ENCODE measurements at places on chromosomes 7 and 10.

GRCh38 chr7:141533149-141533949 is 17.9 kb upstream of the AGK start:
- DNase-seq, result peak; percentile 85

GRCh38 chr10:90787393-90788198 is 70.2 kb downstream of the HTR7 start:
- DNase-seq, result peak; percentile 46

DNA sequence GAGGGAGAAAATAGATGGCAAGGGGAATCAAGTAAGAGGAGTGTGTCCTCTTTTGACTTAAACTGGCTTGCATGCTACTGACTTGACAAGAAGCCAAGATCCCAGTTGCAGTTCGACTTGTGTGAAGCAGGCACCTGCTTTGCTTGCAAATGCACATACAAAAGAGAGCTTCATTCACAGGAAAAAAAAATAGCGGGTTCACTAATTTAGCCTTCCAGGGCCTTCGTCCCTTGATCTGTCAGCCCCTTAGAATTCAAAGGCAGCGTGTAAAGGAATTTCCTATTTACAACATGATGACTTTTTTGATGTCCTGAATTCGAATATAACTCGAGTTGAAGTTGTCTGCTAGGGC is 192.1 kb downstream of the CELF2 start:
- DNase-seq, result no peak

GRCh38 chr7:30799206-30799975 is 28.2 kb downstream of the MINDY4 start:
- DNase-seq, result peak; percentile 94

DNA sequence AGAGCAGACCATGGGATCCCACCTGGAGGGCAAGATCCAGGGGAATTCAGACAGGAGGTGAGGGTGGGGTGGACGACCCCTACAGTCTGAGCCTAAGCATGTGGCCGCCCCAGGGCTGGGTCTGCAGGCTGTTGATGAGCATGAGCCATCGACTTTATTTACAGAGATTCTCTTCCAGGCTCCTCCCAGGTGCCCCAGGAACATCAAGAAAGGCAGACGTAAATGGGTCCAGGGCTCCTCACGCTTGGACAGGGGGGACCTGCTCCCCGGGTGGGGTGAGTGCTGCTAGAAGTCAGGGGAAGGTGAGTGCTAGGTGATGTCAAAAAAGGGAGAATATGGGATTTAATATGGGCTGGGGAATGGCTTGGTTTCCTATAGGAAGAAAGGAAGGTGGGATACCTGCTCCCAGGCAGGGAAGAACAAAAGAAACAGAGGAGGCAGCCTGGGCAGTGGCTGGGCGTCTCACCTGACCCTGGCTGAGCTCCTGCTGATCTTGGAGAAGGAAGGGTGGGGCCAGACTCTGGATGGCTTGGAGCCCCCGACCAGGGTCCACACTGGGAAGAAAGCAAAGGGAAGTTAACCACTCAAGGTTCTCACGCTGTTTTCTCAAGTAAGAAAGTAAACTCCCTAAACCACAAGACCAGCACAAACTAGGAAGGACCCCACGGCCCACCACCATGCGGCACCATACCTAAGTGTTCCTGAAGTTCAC is 162.1 kb upstream of the SHH start:
- no peak for DNase-seq

DNA sequence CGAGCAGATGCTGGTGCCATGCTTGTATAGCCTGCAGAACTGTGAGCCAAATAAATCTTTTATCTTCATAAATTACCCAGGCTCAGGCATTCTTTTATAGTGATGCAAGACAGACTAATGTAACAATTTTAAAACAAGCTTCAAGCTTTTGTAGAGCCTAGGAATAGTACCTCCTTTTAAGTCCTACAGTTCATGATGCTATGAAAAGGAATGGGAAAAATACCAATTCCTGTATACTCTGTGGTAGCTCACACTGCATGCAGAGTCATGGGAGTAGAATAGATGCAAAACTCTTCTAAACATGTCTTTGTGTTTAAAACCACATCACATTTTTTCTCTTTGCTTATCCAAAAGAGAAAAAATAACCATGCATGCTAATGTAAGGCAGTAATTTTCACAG is 66.6 kb upstream of the WNT16 start:
- DNase-seq, result no peak

DNA sequence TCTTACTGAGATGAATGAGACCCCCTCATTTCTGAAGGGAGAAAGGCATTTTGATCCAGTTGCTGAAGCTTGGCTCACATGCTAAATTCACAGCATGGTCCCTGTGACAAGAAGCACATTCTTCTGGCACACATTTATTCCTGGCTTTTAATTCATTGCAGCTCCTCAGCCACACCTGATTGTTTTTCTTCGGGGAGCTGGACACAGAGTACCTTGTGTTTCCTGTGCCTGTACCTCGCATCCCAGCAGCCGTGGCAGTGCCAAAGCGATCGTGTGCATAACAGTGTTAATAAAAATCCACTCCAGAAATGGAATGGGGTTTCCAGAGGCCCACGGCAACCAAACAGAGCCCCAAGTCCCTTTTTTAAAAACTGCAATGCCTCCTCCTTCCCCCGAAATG is 615.3 kb upstream of the MGMT start:
- DNase-seq, result no peak

DNA sequence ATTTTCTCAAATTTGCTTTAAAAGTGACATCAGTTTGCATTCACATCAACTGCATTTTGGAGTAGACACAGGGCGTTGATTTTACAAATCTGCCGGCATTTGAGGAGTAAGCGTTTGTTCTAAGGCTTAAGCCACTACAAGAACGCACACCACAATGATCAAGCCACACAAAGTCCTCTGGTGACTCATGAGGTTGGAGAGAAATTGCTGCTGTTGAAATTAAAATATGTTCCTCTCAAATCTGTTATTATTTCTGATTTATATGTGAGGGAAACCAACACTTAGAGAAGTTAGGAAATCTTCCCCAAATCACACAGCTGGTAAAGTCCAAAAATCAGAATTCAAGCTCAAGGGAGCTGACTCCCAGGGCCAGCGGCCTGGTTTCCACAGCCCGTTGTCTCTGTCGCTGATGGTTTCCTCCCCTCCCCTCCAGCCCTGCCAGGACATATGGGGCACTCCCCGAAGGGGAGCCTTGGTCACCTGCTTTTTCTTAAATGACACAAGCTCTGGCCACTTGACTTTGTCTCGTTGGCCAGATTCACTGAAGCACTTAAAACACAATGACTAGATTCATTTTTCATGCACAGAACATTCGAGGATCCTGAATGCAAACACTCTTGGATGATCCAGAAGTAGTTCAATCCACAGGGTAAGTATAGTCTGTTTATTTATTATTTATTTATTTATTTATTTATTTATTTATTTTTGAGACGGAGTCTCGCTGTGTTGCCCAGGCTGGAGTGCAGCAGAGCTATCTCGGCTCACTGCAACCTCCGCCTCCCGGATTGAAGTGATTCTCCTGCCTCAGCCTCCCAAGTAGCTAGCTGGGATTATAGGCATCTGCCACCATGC is 29.2 kb upstream of the KLF6 start:
- peak; percentile 74 for DNase-seq

DNA sequence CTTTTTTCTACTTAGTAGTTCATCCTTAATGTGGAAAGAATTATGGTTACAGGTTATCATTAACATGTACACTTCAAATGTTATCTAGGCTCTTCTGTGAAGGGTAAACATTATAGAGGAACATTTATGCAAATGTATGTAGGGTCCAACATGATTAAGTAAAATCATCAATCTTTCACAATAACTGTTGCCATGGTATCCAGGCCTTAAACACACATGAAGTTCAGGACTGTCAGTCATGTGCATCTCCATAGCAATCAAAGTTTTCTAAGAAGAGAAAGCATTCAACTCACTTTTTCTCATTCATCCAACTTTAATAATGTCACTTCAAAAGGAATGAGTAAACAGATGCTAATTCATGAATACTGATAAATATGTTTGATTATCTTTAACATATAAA is 83.6 kb downstream of the DNAJC1 start:
- no peak for DNase-seq

DNA sequence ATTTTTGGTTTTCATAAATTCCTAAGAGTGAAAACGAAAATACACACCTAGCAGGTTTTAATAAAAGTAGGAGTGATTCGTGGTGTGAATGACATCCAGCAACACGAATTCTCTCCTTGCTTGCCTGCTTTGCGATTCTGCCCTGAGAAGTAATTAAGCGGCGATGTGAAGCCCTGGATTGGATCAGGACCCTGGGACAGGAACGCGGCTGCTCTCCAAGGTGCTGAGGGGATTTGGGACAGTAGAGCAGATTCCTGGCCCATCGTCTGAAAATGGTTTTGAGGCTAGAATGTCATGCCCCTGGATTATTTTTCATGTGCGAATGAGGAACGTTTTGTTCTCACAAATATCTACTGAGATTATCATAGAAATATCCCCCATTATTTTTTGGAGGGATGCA is 7.8 kb downstream of the NPS start:
- no peak for DNase-seq

DNA sequence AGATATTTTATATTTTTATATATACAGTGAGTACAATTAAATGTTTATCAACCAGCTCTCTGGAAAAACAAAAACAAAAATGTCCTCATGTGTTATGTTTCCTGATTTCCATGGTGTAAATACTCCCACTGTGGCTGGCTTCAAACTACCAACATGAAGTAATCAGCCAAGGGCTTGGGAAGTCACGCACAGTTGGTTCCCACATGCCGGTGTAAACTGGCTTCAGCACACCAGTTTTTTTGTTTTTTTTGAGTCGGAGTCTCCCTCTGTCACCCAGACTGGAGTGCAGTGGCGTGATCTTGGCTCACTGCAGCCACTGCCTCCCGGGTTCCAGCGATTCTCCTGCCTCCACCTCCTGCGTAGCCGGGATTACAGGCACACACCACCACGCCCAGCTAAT is 11.8 kb downstream of the OSBPL3 start:
- DNase-seq, result no peak

- no peak for DNase-seq
Measured at GRCh38 chr10:43231523-43232078, 35.3 kb downstream of the RASGEF1A start.

DNA sequence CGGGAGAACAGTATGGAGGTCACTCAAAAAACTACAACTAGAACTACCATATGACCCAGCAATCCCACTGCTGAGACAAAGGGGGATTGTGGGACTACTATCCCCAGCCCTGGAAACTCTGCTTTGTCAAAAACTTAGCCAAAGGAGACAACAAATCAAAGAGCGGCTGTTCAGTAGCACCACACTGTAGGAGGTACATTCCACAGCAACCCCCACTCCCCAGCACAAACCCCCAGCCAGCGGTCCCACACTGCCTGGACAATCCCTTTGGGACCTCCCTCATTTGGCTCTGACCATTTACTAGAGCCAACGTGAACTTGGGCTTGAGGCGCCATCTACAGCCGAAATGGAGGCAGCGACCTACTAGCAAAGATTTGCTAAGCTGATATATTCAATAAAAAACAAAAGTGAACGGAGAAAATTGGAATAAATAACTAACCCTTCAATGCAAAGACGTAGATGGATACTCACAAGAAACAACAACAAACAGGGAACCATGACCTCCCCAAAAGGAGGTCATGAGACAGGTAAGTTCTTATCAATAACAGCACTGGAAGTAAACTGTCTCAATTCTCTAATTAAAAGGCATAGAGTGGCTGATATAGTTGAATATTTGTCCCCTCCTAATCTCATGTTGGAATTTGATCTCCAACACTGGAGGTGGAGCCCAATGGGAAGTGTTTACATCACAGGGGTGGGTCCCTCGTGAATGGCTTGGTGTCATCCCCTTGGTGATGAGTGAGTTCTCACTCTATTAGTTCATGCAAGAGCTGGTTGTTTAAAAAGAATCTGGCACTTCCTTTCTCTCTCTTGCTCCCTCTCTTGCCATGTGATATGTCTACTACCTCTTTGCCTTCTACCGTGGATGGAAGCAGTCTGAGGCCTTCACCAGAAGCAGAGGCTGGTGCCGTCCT is 119.0 kb upstream of the KCNMA1 start:
- peak; percentile 26 for DNase-seq

Measured in osteoblast (primary cell).